Mucosa of gallbladder (tissue), 1 donor: ENCODE measurements at places on chromosomes 1 and 21.
A peak's percentile ranks its signal among the peaks of the same experiment; 100 is the strongest.

- no peak for DNase-seq
Observed at GRCh38 chr1:96473791-96474434, 247.7 kb upstream of the PTBP2 start.

GRCh38 chr1:12601700-12602658 lies 16.0 kb downstream of the DHRS3 start:
- peak; percentile 42 for DNase-seq

DNA sequence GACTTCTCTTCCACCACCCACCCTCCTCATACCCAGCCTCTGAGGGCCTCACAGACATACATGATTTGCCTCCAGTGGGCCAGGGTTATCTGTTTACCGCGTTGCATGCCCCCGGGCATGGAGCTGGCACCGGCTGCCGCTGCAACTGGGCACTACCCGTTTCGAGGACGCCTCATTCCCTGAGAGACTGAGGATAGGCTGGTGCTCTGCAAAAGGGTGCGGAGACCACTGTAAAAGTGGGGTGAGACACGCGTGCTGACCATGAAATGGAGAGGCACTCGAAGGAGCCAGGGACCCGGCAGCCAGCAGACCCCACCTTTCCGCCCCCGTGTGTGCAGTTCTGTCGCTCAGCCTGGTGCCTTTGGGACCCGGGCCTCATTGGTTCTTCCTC lies 20.6 kb downstream of the TP73 start:
- DNase-seq = no peak

DNA sequence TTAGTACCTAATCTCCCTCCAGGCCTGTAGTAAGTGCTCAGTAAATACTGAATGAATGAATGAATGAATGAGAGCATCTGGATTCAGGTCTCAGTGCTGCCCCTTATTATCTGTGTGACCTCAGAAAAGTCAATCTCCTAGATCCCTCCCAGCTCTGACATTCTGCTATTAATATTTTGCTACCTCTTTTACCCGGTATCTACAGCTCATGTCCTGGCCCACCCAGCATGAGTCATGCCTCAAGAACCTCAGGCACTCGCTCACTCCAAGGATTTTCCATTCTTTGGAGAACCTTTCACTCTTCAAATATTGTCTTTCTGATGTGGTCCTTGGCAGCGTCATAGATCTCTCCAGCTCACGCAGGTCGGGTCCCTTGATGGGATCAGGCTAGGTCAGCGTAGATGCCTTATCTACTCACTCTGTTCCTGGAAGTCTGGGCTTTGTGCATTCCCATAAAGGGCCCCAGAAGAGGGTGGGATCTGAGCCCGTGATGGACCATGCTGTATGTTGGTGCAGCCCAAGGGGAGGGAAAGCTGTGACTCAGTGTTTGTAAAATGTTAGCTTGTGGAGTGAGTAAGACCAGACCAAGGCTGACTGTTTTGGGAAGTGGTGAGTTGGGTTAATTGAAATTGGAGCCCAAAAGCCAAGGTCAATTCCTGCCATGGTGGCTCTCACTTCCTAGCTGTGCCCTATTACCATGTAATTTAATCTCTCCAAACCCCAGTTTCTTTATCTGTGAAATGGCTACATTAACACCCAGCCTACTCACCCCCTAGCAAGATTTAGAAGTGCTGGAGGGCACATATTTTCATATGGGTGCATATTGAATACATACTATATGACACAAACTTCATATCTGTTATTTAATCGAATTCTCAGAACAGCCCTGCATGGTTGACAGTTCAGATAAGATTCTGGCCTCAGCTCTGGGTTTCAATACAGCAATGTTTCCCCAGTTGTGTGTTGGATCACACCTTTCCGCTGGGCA lies 214.1 kb upstream of the USP24 start:
- peak; percentile 79 for DNase-seq

GRCh38 chr1:237084341-237085077 lies 42.5 kb downstream of the RYR2 start:
- no peak for DNase-seq

DNA sequence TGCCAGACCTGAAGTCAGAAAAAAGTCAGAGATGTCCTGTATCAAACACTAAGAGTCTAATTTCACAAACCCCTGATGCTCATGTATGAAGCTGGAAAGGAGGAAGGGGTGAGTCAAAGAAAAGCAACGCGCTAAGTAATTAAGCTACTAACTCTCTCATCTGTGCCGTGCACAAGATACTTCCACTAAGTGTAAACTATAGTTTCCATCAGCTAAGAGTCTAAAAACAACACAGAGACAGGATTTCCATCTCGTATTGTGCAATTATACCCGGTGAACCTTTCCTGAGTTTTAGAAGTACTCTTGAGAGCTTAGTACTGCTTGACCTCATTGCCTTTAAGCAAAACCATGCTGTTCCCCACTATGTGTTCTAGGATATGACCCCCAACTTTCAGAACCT lies 19.0 kb downstream of the DNALI1 start:
- DNase-seq = no peak

DNA sequence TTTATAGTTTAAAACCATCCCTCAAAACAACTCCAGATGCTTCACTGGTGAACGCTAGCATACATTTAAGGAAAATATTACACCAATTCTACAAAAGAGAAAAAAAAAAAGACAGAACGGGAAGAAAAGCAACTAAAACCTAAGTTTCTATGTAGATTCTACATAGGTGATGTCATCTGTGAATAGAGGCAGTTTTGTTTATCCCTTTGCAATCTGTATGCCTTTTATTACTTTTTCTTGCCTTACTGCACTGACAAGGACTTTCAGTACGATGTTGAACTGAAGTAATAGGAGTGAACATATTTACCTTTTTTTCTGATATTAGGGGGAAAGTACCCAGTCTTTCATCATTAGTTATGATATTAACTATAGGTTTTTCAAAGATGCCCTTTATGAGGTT lies 101.7 kb upstream of the HAO2 start:
- DNase-seq = no peak

DNA sequence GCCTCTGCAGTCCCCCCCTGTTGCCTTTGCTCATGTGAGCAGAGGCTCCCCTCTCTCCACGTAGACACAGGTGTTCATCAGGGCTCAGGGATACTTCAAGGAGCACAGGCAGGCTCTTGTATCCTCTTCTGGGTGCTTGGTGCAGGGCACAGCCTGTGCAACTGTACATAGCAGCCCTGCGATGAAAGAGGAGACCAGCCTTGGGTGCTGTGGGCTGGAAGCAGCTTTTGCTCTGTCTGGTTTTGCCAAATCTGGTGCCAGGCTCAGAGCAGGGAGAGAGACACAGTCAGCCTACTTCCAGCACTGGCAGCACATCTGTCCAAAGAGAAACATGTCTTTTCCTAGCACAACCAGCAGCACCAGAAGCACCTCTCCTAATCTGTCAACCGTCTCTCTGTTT lies 132.1 kb downstream of the ETS2 start:
- no peak for DNase-seq

- DNase-seq = no peak
Observed at GRCh38 chr21:33856893-33857527, 58.6 kb downstream of the ATP5PO start.

DNA sequence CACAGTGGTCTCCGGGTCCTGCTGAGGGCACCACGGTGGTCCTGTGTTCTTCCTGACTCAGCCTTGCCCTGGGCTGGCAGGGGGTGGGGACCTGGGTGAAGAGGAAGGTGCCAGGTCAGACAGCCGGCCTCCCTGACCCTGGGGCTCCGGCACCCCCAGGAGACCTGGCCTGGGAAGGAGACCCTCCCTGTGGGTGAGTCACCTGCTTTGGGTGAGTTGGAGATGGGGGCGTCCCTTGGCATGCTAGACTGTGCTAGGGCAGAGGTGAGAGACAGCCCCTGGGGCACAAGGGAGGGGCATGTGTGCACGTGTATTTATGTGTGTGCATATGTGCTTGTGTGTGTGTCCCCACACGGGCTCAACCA lies 23.4 kb downstream of the SPSB1 start:
- DNase-seq = no peak

DNA sequence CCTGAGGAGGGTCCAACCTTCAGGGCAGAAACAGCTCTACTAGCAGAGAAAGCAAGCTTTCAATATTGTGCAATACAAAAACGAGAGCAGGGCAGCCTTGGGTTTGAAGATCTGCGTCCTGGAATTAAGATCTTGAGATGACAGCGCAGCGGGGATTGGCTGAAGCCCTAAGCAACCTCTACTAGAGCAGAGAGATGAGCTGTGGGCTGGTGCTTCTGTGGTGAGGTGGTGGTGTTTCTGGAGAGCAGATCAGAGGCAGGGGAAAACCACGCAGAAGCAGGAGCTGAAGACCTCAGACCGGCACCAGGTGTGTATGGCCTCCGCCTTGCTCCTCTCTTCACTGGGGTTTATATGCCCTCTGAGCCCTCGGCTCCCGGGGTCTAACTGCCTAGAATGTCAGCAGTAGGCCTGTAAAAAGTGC lies 12.5 kb downstream of the TRAF3IP3 start:
- DNase-seq = peak; percentile 51

DNA sequence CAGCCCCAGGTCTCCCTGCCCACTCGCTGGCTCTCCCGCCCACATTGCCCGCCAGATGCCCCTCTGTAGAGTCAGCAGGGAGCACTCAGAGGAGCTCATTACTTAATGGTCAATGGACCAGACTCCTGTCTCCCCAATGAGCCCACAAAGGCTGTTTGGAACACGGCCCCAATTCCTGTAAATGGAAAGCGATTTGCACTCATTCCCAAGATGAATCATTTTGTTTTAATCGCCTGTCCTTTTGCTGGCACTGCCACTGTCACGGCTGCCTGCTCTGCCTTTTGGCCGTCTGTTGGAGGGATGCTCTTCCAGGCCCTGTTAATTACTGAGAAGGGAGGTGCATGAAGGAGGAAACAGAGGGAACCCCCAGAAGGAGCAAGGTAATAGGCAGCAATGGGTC lies 44.8 kb upstream of the ATP2B4 start:
- no peak for DNase-seq

GRCh38 chr1:204177133-204177532 lies 11.0 kb upstream of the REN start:
- no peak for DNase-seq

DNA sequence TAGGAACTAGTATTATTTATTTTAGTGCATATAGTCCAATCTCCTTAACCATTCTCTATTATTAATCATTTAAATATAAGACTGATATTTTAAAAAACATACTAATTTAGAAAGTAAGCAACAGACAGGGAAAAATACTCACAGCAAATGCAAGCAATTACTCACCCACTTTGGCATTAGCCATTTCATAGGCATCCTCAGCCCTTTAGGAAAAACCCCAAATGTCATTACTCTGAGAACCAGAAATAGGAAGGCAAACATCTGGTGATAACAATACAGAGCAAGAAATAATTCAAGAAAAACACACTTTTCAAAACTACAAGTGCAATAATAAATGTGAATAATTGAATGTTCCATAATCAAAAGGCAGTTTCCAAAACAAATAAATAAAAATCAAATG lies 545.1 kb downstream of the PLPP3 start:
- no peak for DNase-seq

- no peak for DNase-seq
Observed at GRCh38 chr1:221327954-221328353, 413.9 kb downstream of the DUSP10 start.

- no peak for DNase-seq
Observed at GRCh38 chr1:10710489-10710888, 86.0 kb downstream of the CASZ1 start.

- DNase-seq = peak; percentile 44
Observed at GRCh38 chr1:171742577-171742922, 685 bp upstream of the VAMP4 start.

- no peak for DNase-seq
Observed at GRCh38 chr1:55280731-55281130, 65.6 kb upstream of the USP24 start.

DNA sequence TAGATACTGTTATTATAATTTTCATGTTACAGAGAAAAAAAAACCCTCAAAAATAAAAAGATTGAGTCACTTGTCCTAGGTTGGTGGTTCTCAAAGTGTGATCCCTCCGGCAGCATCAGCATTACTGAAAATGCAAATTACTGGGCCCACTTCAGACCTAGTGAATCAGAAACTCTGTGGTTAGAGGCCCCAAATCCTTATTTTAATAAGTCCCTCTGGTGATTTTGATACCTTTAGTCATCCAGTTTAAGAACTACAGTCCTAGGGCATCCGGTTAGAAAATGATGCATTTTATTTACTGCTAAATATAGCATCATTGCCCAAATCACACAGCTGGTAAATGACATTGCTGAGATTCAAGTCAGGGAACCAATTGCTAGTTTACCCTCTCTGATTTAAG lies 203.7 kb upstream of the RUNX1 start:
- DNase-seq = no peak

DNA sequence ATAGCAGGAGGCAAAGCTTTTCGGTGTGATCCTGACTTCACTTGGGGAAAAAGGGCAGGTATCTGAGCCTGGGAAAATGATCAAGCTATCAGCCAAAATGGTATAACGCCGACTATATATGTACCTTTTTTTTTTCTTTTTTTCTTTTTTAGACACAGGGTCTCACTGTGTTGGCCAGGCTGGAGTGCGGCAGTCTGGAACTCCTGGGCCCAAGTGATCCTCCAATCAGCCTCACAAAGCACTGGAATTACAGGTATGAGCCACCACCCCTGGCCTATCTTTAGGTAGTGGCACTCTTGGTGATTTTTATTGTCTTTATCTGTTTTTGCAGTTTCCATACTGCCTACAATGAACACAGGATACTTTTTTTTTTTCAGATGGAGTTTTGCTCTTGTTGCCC lies 1.3 kb upstream of the ICMT start:
- no peak for DNase-seq

DNA sequence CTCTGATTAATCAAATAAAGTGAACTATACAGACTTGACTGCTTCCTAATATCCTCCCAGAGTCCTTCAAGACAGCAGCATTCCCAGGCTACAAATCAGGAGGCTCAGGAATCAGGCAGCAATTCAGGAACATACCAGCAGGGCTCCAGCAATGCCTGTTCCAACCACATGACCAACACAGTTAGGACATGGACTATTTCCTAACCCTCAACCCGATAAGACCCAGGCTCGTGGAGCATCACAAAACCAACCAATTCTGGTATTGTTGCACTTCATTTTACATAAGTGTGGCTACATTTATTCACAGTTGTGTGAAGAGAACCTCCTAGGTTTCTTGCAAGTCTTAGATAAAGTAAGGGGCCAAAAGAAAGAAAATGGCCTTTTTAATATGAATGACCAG lies 546.2 kb upstream of the ADGRL2 start:
- DNase-seq = no peak

- DNase-seq = no peak
Observed at GRCh38 chr1:234972411-234973191, 156.0 kb downstream of the TOMM20 start.

GRCh38 chr21:45203983-45204382 lies 83.7 kb downstream of the POFUT2 start:
- DNase-seq = no peak

DNA sequence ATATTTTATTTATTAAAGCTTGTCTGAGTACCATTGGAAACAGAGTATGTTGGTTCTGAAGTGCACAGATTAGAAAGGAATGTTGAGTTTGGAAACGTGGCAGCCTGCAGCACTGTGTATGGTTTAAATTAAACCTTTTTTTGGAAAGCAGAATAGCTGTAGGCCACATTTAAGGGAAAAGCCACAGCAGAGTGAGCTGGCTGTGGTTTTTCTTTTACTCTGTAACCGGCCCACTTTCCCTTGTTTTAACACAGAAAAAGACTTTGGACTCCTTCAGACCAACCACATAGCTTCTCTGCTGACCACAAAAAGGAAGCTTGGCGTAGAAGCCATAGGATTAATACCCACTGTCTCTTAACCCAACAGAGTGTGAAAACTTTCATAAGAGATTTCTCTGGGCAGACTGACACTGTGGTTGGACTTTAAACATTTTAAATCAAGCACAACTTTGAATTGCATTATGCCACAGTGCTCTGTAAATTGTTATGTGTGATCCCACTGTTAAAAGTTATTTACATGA lies 75.2 kb downstream of the NFIA start:
- no peak for DNase-seq
